ENCODE measurements at places on chromosomes 12 and 14. TPM values are rescaled to one million over a fixed set of nuclear protein-coding genes. Genes with fewer than 3 reads are reported as not detected.

- no peak for DNase-seq
Observed at GRCh38 chr14:61564618-61565091, 130.7 kb upstream of the HIF1A start.

DNA sequence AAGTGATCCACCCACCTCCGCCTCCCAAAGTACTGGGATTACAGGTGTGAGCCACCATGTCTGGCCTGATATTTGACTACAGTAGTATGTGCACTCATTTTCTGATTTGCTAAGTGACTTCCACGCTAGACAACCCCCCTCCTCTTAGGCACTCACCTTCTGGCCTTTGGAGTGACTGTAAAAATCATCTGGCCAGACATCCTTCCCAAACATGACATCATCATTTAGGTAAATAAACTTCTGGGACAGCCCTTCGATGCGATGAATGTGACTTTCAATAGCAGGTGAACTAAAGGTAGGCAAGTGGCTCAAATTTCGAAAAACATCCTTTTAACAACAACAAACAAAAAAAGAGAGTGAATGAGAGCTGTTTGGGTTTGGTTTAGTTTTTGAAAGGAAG lies 30.6 kb upstream of the SYCP3 start:
- no peak for DNase-seq

DNA sequence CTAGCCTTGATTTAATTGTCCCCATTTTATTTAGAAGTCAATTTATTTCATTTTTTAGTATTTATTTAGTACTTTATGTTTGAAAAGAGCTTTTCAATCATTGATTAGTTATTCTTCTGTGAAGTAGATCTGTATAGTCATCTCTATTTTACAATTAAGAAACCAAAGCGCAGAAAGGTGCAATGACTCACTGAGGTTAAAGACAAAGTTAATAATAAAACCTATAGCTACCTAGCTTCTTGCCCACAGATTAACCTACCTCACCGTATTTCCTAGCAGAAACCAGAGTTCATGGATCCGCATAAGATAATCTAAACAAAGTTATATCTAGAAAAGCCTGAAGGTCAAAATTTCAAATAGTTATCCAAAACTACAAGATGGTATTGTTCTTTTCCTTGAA lies 176.4 kb downstream of the GRIN2B start:
- DNase-seq = no peak

- no peak for DNase-seq
Observed at GRCh38 chr12:78802593-78802992, 62.0 kb upstream of the SYT1 start.

DNA sequence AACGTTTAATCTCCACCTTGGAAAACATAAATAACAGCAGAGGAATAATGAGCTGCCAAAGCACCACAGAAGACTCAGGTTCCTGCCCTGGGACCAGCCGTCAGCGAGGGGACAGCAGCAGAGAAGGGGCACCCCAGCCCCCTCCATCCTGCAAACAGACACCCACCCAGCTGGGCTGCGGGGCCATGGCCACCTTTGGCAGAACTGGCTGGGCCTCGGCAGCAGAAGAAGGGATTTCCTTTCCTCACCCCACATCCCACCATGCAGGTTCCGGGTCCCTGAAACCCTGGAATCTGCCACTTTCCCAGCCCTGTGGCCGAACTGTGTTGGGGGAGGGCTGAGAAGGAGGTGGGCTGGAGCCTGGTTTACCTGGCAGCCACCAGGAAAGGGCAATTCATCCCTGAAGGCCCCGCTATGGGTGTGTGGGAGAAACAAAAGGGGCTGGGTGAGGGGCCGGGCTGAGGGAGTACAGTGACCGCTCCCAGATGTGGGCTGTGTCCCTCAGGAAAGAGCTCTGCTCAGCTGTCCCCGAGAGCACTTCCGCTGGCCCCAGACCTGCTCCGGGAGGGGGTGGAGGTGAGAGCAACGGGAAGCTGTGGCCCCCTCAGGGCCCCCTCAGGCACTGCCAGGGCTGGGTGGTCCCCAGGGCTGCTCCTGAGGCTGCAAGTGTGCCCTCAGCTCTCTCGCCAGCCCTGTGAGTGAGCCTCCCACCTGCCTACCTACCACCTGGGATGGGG lies 3.8 kb downstream of the PGF start:
- no peak for DNase-seq

DNA sequence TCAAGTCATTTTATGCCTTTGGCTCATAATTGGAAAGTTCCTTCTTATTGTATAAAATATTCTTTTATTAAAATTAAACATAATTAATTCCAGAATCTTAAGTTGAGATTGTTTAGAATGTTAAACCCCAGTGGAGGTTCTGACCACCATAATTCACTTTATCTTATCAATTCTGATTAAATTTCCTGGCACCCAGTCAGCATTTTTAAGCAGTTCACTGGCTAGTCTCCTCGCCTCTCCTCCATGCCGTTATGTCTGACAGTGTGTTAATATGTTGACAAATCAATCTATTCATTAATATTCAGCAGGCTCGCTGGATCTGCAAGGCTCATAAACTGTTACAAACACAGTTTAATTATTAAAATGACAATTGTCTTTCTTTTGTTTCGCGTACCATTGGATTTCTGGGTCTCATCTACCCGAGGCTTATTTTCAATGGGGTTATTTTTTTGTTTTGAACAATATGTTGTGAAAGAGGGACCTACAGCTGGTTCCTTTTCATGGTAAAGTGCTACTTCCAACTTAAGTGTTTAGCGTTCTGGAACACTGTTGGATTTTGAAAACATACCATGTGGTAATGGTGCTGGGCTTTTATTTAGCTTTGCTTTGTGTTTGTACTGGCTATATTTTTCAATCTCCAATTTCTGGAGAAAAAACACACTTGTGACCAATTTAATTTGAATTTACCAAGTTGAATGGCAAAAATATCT lies 339.7 kb downstream of the PRKD1 start:
- no peak for DNase-seq

DNA sequence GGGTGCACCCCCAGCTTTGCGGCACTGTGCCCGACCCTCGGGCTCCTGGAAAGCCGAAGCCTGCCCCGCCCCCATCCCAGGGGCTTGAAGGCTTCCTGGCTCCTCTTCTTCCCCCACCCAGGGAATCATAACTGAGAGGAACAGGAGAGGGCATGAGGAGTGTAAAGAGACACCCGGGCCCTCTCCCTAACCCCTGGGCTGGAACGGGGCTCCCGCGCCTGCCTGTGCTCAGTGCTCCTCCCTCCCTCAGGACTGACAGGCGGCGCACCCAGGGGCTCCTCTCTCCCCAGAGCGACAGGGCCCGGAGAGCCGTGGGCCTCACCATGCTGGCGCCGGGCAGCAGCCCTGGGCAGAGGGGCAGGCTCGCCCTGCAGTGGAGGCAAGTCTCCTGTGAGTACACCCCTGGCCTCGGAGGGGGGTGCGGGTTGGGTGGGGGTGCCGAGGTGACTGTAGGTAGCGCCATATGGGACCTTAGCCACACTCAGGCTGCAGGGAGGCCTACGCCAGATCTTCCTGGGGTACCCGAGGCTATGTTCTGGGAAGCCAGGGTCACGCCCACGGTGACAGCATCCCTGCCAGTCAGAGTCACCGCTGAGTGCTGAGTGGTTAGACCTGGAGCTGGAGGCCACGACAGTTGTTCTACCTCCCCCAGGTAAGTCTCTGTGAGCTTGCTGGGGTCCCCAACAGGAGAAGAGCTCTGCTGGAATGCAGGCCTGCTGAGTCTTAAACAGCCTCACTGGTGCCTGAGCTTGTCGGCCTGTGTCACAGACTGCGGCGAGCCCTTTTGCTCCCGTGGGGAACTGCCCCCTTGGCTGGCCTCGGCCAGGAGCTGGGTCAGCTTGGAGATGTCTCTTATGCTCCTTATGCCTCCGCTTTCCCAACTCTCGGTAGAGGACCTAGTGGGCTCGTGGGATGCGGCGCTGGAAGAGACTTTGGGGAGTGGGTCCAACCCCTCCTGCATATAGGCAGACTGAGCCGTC lies 7.8 kb downstream of the LRTM2 start:
- no peak for DNase-seq

- DNase-seq = no peak
Observed at GRCh38 chr14:77063571-77064171, 34.4 kb upstream of the CIPC start.

DNA sequence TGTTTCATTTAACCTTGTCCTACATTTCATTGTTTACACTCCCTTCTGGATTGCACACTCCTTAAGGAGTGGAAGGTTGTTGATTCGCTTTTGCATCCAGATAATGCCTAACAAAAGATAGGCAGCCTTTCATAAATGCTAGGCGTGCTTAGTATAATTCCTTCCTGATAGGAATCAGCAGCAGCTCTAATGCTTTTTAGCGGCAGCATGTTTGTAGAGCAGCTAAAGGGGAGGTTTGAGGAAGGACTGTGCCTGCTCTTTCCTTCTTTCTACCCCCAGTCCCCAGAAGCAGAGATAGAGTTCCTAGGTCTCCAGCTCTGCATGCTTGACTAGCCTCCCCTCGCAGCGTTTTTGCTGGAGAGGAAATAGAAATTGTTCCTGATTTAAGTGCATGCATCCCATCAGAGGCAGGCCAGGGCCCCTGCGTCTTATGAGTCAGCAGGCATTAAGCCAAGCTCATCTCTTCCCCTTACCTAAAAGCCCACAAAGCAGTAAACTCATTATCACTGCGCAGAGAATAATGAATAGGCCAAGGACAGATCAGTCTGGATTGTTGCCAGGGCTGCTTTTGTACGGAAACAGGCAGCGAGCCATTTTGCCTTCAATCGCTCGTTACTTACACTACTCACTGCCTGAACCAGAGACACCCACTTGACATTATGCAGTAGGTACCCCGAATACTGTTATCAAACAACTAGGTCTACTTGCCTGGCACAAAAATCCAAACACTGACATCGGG lies 14.0 kb upstream of the TBPL2 start:
- DNase-seq = no peak

GRCh38 chr12:2690348-2691005 lies 104.3 kb upstream of the FKBP4 start:
- DNase-seq = no peak

- DNase-seq = no peak
Observed at GRCh38 chr12:53932915-53933314, 5.7 kb upstream of the HOXC13 start.

- no peak for DNase-seq
Observed at GRCh38 chr12:70985850-70986249, 65.3 kb upstream of the PTPRR start.

DNA sequence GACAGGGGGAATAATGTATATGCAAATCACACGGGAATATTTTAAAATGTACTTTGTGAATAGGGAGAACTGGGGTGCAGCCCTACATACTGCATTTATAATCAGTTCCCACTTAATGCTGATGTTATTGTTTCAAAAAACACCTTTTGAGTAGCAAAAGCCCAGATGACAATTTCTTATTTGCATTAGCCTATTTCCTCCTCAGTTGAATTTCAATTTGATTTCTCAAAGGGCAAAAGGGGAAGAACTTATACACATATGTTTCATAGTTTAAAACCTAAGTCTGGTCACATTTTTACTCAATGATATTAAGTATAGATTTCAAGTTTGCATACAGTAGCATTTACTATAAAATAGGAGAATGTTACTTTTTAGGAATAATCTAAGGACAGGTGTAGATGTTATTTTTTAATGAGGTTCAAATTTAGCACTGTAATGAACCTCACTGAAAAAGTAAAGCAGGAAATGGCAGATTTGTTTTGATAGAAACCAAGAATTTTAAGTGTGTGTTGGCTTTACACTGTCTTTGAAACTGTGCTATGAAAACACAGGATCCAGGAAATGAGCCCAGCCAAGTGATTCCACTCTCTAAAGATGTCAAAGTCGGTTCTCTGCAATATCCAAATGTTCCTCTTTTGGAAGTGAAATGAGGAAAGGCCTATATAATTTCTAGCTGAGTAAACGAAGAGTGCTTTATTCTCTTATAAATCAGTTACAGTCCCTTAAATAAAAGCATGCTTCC lies 367.4 kb downstream of the BTG1 start:
- no peak for DNase-seq

DNA sequence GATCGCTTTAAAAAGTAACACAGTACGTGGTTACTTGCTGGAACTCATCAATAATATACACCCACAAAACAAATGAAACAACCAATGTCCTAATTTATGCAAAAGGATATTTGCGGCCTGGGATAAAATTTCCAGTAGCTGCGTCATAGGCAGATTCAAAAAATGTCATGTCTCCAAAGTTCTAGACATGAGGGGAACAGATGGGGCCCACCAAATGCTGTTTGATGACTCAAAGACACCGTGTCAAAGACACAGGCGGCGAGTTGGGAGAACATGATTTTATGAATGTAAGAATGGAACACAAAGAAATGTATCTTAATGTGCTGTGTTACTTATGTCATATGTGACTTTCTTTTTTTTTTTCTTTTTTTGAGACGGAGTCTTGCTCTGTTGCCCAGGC lies 34.3 kb upstream of the NCOR2 start:
- no peak for DNase-seq

GRCh38 chr12:104517880-104518279 lies 61.1 kb downstream of the CHST11 start:
- no peak for DNase-seq

GRCh38 chr14:73995977-73996378 lies 23.1 kb downstream of the ENTPD5 start:
- DNase-seq = no peak

DNA sequence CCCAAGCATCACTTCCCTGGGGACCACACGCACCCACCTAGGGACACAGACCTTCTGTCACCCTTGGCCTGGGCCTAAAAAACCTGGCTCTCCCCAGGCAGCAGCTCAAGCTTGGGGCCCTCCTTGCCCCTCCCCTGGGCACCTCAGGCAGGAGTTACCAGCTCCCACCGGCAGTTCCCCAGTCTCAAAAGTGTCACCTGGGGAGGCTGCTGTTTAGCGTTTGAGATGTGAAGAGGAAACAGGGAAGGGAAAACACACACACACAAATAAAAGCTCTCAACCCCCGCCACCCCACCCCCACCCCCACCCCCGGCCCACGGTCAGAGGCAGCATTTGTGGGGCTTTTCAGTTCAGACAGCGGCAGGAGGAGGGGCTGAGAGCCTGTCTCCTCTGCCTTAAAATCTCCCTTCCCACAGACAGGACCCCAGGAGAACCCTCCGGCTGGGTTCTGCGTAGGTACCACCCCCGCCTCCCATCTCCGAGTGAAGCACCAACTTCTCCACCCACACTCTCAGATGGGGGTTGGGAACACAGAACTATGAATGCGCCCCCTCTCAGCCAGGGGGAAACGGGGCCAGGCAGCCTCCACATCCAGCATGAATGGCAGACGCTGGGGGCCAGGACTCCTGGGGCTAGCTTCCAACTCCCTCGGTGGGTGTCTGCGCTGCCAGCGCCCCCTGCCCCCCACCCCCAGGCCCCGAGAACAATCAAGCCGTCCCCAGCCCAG lies 3.0 kb downstream of the NCOR2 start:
- DNase-seq = no peak

Gene GSC
- total RNA-seq = not detected

Gene FOXG1
- not detected for total RNA-seq

Gene LDHB
- 1,721 TPM for total RNA-seq

Gene DEGS2
- total RNA-seq = 0.35 TPM

Gene CCDC196
- not detected for total RNA-seq

Gene UBR7
- 39.4 TPM for total RNA-seq

Gene OR6C2
- not detected for total RNA-seq

Gene HOXC12
- total RNA-seq = not detected

Gene PPM1H
- total RNA-seq = 0.13 TPM

Gene CLEC4A
- total RNA-seq = 0.42 TPM

All from CD8-positive, alpha-beta memory T cell (primary cell).